Stimulated activated CD4-positive, alpha-beta T cell treated with anti-CD3 and anti-CD28 coated beads, TNF-alpha, amount 100 ng/mL, for 24 hours (primary cell): ENCODE measurements at places on chromosomes 1 and 21.
A peak's percentile ranks its signal among the peaks of the same experiment; 100 is the strongest.

- no peak for DNase-seq
Observed at GRCh38 chr1:229617351-229618100, 8.4 kb downstream of the TAF5L start.

- no peak for DNase-seq
Observed at GRCh38 chr1:113191579-113192076, 118.6 kb downstream of the LRIG2 start.

DNA sequence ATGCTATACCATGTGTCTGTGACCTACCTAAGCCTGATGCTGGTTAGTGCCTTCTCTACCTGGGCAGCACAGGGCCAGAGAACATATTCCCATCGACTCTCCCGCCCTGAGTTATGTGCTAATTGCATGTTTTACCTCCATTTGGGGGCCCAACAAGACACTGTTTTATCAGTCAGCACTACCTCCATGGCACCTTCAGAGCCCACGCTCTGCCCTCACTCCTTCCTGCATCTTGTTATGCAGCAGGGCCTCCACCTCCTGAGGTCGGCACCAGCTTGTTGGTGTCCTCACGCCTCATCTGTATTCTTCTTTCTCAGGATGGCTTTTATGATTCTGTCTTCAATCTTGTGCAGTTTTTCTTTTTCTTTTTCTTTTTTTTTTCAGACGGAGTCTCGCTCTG, 11.9 kb downstream of the WNT9A start:
- DNase-seq, result no peak

- no peak for DNase-seq
Observed at GRCh38 chr1:172340520-172340919, 80.0 kb upstream of the C1orf105 start.

- no peak for DNase-seq
Observed at GRCh38 chr1:179549368-179549700, 26.4 kb downstream of the NPHS2 start.

GRCh38 chr1:166378805-166379204, 212.0 kb upstream of the FAM78B start:
- no peak for DNase-seq

DNA sequence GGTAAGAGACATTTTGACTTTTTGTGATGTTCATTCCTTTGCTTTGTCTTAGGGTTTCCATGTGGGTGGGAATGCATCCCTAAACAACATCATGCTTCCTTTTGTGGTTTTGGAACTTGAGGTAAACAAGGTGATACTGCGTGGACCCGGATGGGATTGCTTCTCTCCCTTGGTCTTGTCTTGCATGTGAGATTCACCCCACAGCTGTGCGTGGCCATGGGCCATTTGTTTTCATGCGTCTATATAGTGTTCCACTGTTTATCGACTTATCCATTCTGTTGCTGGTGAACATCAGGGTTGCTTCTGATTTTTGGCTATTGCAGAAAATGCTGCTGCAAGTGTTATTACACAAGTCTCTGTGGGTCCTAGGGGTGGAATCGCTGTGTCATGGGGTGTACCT, 21.1 kb downstream of the CRYAA start:
- DNase-seq, result no peak

- DNase-seq, result no peak
Observed at GRCh38 chr1:75967719-75968118, 35.5 kb upstream of the ASB17 start.

DNA sequence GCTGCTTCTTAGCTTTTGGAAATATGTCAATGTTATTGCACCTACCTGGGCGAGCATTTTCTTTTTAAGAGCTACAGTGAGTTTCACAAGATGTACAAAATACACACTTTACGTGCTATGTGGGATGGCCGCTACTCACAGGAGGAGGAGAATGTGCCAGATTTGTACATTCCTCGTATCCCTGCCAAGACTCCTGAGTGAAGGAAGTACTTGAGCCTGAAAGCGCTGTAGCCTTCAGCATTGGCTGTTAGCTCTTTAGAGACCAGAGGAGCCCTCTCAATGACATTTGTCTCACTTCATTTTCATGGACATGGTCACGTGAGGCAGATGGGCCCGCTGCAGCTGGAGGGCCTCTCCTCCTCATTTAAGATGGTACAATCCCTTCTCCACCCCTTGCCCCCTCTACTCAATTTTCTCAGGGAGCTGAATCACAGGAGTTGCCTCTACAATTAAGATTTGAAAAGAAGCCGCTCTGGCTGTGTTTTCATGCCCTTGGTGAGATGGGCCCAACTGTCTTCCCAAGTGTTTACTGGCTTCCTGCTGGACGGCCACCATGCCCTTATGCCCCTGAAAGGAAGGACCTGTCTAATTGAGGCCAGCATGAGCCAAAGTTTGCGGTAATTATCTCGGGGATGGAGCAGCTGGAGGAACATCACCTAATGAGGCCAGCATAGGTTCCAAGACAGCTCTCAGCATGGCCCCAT, 442.6 kb downstream of the PRDM2 start:
- DNase-seq, result no peak

GRCh38 chr1:68449901-68450300, at the start of gene RPE65:
TSS of gene RPE65 (minus strand) at chr1:68449954. CDS start at chr1:68449905, 49 bp downstream.
- no peak for DNase-seq

DNA sequence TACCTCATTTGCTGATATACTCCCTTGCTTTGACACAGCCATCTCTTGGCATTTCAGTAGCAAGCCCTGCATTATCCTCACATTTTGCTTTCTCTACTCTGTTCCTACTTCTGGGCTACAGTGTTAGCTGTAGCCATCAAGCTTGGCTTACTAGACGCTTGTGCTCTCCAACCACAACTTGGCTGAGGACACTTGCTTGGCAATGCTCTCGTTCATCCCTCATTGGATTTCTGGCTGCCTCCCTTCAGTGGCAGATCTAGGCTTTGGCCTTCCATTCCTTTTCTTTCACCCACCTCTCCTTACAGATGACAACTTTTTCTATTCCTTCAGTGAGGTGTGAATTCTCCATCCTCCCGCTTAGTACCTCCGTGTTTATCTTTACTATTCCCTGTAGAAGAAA, 428.7 kb upstream of the LRRC7 start:
- no peak for DNase-seq

- no peak for DNase-seq
Observed at GRCh38 chr21:41891132-41891531, 12.0 kb upstream of the PRDM15 start.

DNA sequence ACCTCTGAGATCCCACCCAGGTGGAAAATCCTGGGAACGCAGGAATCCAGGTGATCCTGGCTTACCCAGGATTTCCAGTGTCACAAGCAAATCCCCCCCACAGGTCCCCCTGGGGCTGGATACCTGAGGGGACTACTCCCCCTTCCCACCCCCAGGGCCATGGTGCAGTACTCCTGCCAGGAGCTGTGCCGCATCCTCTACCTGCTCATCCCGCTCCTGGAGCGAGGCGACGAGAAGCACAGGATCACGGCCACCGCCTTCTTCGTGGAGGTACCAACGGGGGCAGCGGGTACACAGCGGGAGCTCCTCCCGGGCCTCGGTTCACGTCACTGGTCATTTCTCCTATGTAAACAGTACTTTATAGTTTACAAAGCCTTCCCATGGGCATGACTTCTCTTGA, 20.4 kb upstream of the TTC4 start:
- DNase-seq, result no peak

- no peak for DNase-seq
Observed at GRCh38 chr1:105700723-105701122, 1355.8 kb upstream of the PRMT6 start.

- no peak for DNase-seq
Observed at GRCh38 chr1:68313735-68314134, 81.4 kb upstream of the WLS start.

- DNase-seq, result no peak
Observed at GRCh38 chr1:213759359-213760181, 228.2 kb upstream of the PROX1 start.

DNA sequence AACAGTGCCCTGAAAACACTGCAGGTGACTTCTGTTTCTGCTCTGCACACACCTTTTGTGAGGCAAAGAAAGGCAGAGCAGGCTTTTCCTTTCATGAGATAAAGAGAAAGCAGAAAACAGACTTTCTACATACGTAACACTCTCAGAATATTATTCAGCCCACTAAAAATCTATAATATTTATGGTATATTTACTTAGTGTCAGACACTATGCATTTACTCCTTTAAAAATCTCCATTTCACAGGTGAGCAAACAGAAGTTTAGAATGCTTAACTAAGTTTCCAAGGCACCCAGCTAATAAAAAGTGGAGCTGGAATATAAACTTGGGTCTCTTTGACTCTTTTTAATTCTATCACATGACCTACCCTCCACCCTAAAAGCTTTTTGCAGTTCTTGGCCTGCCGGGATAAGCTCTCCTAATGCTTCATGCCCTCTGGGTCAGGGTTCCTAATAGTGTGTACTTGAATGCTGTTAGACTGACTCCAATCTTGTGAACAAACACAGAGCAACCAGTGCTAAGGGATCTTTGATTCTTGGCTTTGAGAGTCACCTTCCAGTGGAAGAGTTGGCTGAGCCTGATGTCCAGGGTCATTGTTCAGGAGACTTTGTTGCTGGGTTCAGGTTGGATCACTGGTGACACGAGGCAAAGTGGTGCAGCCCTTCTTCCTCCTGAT, 27.2 kb downstream of the PROK1 start:
- no peak for DNase-seq

DNA sequence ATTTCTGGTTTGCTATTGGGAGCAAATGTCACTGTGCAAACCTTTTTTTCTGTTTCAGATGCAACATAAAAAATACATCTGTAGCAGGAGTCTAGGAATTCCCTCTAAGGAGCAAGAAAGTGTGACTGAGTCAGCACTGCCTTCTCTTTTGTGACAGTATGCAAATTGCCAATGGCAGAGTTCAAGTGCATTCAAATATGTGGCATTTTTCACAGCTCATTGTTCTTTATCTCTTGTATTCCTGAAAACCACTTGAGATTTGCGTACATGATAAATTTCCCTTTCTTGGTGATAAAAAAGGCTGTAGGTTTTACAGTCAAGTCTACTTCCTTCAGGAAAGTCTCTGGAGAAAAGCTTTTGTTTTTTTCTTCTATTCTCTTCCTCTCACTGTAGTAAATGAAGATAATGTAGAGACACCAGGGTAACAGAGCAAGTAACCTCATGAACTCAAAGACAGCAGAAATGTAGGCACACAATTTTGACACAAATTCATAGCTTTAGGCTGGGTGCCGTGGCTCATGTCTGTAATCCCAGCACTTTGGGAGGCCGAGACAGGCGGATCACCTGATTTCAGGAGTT, 129.7 kb upstream of the L1TD1 start:
- DNase-seq, result no peak

DNA sequence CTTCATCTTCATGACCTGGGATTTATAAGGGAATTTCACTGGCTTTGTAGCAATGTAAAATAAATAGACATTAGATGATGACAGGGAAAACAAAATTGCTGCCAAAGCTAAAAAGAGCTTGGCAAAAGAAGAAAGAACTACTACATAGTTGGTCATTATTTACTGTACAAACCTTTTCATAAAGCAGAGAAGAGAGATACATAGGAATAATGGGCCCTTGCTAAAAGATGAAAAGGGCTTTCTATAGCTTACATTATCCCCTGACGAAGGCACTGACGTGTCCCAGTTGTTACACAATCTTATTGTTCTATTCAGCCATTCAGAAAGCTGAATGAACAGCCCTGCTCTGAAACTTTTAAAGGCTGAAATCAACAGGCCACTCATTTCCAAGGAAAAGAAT, 57.1 kb downstream of the ZC3H11B start:
- DNase-seq, result no peak

GRCh38 chr21:21216047-21216446, 217.8 kb downstream of the NCAM2 start:
- DNase-seq, result no peak

GRCh38 chr21:38474124-38474523, 24.2 kb downstream of the ERG start:
- DNase-seq, result no peak

- no peak for DNase-seq
Observed at GRCh38 chr1:182238421-182238820, 153.2 kb downstream of the GLUL start.

DNA sequence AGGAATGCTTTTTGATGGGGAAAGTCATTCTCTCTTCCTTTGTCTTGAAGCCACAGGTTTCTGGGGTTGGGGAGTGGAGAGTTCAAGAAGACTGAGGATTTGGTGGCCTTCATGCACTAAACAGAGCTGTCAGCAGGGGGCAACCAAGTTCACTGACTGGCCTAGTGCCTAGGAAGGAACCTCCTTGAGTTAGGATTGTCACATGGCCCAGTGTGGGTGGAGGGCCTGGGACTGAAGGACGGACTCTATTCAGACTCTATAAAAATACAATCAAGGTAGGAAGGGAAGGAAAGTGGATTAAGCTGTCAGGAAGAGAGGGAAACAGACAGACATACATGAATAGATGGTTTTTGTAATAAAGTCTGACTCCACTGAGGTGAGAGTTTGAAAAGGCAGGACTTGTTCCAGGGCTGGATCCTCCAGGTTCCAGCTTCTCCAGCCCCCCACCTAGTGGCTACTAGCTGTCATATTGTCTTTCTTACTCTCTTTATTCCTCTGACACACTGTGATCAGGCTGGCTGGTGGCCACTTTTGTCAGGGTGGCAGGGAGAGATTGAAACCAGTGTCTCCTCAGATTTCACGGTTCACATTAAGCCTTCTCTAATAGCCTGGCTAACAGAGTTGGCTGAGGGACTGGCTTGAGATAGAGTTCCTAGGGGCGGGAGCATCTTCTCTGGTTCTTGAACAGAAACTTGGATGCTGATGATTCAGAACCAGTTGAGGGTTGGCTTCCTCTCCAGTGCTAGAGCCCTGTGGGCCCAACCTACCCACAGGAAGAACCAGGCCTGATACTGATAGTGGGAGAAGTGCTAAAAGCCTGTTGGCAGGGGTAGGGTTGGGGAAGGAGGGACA, 4.1 kb upstream of the SH3BGRL3 start:
- peak; percentile 80 for DNase-seq

DNA sequence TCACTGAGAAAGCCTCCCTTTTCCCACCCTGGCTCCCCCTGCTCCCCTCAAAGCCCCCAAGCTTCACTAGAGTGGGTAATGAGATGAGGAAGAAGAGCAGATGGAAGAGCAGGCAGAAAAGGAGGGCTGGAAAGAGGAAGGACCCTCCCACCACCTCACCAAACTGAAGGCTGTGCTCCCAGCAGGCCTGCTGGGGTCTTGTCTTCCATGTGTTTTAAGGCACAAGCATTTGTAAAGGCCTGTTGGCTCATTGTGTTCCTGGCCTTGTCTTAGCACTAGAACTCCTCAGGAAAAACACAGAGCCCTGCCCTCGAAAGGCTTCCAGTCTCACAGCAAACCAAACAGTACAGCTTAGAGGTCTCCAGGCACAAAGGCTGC, 51.5 kb downstream of the TOMM20 start:
- DNase-seq, result no peak

DNA sequence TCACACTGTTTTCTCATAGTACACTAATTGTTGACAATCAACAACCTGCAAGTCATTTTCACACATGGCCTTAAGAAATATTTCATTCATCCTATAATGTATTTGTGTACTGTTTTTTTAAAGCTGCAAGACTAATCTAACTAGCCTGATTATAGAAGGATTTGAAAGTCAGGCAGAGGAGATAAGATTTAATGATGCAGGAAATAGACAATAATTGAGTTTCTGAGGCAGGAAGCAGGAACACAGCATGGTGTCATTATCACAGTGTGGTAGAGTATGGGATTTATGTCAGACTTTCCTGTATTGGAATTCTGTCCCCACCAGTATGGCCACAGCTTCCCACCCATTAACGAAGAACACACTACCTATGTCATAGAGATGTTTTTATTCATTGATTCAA, 138.8 kb downstream of the LRRC7 start:
- no peak for DNase-seq

- no peak for DNase-seq
Observed at GRCh38 chr1:23563755-23564374, 4.6 kb upstream of the ID3 start.

GRCh38 chr1:223784541-223784940, 61.2 kb downstream of the TP53BP2 start:
- no peak for DNase-seq

- DNase-seq, result no peak
Observed at GRCh38 chr1:85243372-85243771, 16.1 kb downstream of the C1orf52 start.
